Fibroblast of lung (primary cell): ENCODE measurements at places on chromosomes 3 and 15.

DNA sequence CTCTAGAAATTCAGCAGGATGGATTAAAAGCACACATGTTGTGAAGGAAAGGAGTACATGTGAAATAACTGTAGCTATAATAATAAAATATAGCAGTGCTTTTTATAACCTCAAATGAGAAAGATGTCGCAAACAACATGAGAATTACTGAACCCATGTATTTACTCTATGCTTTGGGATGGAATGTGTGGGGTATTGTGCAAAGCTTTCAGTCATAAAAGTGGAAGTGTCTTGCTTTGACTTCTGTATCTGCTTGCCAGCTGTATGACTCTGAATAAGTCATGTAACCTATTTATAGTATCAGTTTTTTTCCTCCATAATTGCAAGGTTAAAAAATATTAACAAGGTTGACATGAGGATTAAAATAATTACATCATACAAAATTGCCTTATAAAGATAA lies 519.3 kb upstream of the CADM2 start:
- DNase-seq = no peak

- no peak for DNase-seq
Observed at GRCh38 chr3:41985018-41985417, 23.1 kb upstream of the ULK4 start.

- DNase-seq = no peak
Observed at GRCh38 chr15:87394676-87395075, 861.9 kb downstream of the NTRK3 start.

GRCh38 chr15:91222052-91222451 lies 122.0 kb downstream of the SV2B start:
- no peak for DNase-seq

DNA sequence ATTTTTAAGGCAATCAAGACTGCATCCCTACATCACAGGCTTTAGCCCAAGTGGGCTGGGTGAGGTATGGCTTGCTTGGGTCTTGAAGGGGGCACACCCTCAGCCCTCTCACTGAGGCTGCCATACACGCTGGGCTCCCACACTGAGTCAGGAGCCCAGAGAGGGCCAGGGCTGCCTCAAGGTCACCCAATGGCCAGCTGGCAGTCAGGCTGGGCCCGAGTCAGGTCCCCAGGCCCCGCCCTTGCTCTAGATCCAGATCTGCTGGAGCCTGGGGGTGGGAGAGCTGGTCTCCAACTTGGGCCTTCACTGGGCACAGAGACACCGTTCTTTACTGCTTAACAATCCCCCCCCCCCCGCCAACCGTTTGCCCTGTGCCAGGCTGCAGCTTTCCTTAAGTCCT lies 88.1 kb downstream of the IQSEC1 start:
- no peak for DNase-seq

GRCh38 chr3:37504583-37505357 lies 330.4 kb upstream of the LRRFIP2 start:
- DNase-seq = no peak

GRCh38 chr3:22735373-22735772 lies 467.8 kb upstream of the UBE2E2 start:
- DNase-seq = no peak

DNA sequence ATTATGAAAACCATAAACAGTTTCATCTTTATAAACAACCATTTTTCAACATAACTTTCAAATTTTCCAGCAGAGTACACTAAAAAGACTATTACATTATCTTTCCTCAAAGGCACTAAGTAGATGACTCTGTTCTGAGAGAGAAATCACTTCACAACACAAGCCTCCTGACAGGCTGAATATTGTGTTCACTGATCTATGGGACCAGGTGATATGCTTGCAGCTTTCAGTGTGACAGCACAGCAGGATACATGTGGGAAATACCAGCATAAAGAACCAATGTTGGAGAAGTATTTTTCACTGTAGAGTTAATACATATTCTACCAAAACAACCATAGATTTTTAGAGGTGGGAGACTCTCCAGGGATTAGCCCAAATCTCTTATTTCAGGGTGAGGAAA lies 350.6 kb downstream of the PLCL2 start:
- no peak for DNase-seq

GRCh38 chr3:104632521-104632920 lies 734.2 kb upstream of the ALCAM start:
- DNase-seq = peak; percentile 5

DNA sequence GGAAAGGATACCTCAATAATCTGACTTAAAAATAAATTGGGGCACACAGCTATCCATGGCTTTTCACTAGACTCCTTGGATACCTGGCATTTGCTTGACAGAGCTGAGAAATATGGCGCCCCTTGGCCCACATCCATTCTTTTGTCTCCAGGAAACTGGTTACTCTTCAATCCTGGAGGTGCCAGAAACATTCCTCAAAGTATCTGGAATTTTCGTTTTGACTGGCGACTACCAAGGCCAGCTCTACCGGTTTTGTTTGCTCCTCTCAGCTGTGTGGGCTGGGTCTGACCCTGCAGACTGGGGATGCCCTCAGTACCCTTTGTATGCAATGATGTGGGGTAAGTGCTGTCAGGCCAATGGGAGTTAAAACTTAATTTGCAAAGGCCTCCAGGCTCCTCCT lies 27.0 kb downstream of the KATNBL1 start:
- peak; percentile 22 for DNase-seq
